Stimulated activated CD8-positive, alpha-beta memory T cell treated with anti-CD3 and anti-CD28 coated beads, Interleukin-12 subunit alpha, Interleukin-12 subunit beta, amount 100 ng/mL, for 4 hours (primary cell): ENCODE measurements at places on chromosomes 5 and 9.

- DNase-seq, result no peak
These were observed 143.2 kb upstream of the PCA3 start for GRCh38 chr9:76620996-76621395.

- DNase-seq, result no peak
These were observed 36.6 kb downstream of the BICD2 start for GRCh38 chr9:92727716-92728700.

- no peak for DNase-seq
These were observed 65.1 kb downstream of the ANKRD55 start for GRCh38 chr5:56168066-56168478.

DNA sequence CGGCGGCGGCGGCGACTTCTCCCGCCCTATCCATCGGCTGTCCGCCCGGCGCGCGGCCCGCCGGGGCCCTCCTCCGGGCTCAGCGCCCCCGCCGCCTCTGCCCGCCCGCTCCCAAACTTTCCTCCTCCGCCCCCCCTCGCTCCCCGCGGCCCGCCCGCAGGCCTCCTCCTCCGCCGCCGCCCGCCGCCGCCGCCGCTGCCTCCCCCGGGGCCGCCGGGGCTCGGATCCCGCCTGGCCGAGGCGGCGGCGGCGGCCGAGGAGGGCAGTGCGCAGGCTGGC is 460 bp upstream of the PBX3 start:
- no peak for DNase-seq

- no peak for DNase-seq
These were observed 11.2 kb upstream of the EGR1 start for GRCh38 chr5:138454121-138454520.

DNA sequence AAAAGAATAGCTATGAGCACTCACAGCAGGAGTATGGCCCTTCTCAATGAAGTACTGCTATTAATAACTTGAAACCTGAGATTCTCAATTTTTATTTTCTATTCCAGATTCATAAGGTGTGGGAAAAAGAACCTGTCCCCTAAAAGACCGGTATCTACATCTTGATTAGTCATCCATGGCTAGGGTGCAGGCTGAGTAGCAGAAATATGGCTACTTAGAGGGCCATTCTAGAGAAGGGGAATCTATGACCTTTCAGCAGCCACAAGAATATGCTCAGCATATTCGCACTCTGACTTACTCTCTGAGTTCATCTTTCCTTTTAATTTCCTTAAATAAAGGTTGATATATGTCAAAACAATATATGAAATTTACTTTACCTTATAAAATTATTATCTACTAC is 27.7 kb downstream of the WDR36 start:
- DNase-seq, result no peak

DNA sequence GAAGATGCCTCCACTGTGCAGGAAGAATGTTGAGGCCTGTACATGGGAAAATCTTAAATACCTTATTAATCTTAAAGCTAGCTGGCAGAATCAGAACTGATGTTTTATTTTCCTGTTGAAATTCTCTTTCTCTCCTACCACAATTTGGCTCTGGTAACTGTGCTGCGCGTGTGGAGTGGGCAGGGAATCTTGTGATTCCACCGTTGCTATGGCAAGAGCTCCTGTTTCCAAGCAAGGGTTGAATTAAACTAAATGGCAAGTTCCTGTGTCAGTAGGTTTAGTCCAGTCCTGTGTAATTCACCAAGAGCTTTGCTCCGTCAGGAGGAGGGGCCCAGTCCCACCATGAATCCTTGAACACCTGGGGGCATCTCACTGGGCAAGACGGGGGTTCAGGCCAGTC is 36.4 kb downstream of the NXNL2 start:
- DNase-seq, result no peak

DNA sequence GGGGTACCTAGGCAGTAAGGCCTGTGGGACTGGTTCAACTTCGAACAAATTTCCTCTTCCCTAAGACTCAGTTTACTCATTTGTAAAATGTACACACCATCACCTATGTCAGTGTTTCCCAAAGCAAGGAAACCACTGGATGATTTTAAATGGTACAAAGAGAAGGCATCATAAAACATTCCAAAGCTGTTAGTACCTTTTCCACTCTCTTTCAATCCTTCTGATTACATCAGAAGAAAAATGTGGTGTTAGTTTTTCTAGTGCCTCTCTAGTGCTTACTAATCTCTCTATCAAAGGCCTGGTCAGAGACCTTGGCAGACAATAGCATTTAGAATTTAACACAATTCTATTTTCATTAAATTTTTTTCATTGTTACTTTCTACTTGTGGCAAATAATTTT is 18.1 kb downstream of the NR6A1 start:
- DNase-seq, result no peak

DNA sequence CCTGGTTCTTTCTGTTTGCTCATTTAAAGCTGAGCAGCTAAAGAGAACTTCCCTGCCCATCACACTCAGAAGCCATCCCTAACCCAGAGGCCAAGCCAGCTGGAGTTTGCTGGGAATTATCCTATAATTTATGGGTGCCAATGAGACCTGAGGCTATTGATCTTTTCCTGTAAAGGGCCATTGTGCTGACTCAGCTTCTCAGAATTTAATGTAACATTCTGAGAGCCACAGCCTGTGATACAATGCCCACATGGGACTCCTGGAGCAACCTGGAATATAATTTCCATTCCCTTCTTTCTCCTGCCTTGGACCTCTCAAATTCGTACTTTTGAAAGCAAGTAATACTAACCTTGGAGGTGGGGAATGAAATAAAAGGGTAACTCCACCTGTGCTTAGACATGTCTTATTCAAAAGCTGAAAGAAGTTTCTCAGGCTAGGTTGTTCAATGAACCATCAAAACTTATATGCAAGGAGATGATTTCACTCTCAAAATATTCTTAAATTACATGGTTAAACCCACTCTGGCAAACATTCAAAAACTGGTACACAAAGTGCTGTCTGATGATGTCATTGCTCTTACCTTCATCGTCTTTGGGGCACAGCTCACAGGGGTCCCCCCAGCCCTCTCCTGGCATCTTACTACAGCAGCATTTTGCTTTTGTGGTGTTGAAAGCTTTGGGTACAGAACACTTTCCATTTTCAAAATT is 206.7 kb downstream of the SLC12A2 start:
- no peak for DNase-seq

GRCh38 chr5:28914297-28914696 is 1875.9 kb upstream of the CDH9 start:
- no peak for DNase-seq

DNA sequence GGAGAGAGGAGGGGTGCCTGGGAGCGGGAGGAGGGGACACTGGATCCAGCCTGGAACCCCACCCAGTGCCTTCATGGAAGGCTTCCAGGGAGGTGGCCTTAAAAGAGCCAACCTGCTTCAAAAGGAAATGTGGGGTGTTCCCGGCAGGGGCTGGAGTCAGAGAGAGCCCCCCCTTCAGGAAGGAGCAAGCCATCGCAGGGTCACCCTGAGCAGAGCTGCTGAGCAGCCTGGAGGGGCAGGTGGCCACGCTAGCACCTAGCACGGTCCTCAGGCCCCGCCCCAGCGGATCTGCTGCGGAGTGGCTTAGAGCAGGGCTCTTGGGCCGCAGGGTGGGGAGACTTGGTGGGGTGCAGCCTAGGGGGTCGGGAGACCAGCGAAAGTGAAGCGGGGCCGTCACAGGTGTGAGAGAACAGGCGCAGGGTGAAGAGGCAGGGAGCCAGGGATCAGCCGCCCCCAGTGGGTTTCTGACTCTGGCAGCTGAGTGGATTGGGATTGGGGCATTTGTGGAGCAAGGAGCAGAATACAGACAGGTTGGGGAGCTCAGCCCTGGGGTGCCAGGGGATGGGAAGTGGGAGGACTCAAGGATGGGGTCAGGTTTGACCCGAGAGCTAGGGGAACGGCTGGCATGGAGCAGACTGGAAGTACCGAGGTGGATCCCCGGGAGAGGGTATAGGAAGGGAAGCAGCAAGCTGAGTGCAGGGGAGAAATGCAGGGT is 1.5 kb downstream of the LCN2 start:
- DNase-seq, result no peak

- no peak for DNase-seq
These were observed 24.6 kb downstream of the SSBP2 start for GRCh38 chr5:81726297-81726696.

- no peak for DNase-seq
These were observed 1.6 kb downstream of the LMX1B start for GRCh38 chr9:126615245-126615790.

DNA sequence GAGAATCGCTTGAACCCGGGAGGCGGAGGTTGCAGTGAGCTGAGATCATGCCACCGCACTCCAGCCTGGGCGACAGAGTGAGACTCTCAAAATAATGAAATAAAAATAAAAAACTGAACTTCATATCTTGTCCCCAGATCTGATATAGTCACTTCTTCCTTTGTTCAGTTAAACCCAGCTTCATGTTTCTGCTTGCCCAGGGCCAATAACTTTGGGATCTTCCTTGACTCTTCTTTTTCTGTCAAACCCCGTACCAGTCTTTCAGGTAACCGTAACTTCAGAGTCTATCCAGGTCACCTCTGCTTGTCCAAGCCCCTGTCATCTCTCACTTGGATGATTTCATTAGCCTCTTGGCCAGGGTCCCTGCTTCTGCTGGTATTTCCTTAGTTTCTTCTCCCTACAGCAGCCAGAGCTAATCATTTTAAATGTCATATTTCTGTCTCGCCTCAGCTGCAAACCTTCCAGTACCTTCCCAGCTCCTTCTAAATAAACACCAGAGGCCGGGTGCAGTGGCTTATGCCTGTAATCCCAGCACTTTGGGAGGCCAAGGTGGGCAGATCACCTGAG is 19.7 kb upstream of the ABL1 start:
- DNase-seq, result no peak

- no peak for DNase-seq
These were observed 29.7 kb upstream of the AKNA start for GRCh38 chr9:114417511-114417910.

DNA sequence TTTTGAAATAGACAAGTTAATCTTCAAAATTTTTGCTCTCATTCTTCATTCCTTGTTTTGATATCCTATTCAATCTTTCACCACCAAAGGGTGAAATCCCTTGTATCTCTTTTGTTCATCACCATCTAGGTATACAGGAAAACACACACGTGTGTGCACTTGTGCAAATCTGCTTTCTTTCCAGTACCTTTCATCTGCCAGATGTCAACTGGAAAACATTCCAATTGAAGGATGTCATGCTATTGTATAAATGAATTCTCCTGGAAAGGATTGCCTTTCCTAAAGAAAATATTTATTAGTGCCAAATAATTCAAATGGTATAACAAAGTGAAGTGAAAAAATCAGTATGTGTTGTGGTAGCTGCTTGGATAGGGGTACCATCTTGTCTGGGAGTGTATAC is 123.7 kb downstream of the RANBP17 start:
- DNase-seq, result no peak

- DNase-seq, result no peak
These were observed 592.9 kb upstream of the C9orf72 start for GRCh38 chr9:28166179-28166578.

GRCh38 chr9:107472581-107473340 is 16.8 kb downstream of the KLF4 start:
- no peak for DNase-seq

- DNase-seq, result no peak
These were observed 445.6 kb downstream of the MAT2B start for GRCh38 chr5:163951069-163951468.

DNA sequence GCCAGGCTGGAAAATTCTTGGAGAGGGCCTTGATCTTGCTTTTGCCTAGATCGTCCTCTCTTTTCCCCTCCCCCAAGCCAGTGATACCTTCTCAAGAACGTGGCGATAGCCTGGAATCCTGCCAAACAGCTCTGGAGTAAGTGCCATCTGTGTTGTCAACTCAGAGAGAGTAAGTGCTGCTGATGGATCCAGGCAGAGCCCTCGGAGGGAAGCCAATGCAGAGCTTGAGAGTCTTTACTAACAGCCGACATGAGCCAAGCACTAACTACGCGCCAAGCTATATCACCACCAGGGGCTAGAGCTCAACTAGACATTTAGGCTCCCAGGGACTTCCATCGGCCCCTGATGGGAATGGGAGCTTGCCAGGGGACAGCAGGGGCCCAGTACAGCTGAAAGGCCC is 17.6 kb downstream of the RAPGEF1 start:
- DNase-seq, result no peak

- no peak for DNase-seq
These were observed 480.2 kb upstream of the KLF4 start for GRCh38 chr9:107969727-107970126.

DNA sequence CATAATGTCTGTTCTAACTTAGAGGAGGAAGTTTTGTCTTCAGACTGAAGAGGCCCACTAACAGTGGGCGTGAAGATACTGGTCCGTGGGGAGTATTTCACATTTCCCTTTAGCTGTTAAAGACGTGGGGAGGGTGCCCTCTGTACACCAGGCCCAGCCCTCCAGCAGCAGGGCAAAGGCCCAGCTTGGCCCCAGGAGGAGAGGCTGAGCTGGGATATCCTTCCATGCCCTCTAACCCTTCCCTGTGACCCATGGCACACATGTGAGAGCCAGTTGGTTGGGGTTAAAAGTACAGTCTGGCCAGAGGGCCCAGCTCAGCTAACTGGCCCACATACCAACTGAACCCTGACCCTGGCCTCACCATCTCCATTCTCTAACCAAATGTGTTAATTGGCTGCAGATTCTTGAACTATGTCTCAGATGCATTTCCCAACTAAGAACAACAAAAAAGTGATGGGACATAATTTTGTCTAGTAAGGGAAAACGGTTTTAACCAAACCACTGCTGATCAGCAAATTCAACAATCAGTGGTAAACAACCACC is 74.4 kb downstream of the LHFPL2 start:
- DNase-seq, result no peak

DNA sequence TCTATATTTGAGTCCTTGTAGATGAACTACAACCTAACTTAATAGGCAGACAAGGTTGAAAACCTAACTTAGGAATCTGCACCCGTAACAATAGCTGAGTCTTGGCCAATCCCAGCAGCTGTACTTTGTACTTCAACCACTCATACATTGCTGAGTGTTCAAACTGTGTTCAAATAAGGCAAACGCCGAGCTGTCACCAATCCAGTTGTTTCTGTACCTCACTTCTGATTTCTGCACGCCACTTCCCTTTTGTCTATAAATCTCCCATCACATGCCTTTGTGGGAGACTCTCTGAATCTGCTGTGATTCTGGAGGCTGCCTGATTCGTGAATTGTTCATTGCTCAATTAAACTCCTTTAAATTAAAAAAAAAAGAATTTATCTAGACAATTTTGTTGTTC is 167.8 kb upstream of the TUT7 start:
- no peak for DNase-seq

GRCh38 chr9:108441726-108442125 is 414.1 kb downstream of the ACTL7B start:
- no peak for DNase-seq

DNA sequence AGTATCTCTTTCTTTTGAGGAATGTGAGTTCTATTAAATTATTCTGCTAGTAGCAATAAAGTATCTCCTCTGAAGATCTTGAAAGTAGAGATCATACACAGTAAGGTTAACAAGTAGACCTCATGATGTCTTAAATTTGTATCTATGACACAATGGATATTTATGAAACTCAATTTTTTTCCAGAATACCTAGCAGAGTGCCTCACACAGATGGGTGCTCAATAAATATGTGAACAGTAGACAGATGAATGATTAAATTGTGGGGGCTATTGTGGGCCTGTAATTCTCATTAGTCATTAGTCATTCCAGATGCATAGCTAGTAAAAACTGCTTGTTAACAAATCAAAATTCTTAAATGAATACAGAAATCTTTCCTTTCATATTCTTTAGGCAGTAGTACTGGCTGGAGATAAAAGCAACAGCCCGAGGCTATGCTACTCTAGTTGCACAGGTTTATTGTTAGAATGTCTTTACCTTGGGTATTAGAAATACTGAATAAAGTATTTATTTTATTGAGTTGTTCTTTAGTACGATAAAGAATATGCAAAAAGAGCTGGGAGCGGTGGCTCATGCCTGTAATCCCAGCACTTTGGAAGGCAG is 22.0 kb downstream of the CHD1 start:
- DNase-seq, result no peak

- DNase-seq, result no peak
These were observed 259.3 kb downstream of the FANCC start for GRCh38 chr9:95058121-95058785.
